Heart right ventricle (tissue), 16 donors: ENCODE measurements at places on chromosomes 7 and 10.

DNA sequence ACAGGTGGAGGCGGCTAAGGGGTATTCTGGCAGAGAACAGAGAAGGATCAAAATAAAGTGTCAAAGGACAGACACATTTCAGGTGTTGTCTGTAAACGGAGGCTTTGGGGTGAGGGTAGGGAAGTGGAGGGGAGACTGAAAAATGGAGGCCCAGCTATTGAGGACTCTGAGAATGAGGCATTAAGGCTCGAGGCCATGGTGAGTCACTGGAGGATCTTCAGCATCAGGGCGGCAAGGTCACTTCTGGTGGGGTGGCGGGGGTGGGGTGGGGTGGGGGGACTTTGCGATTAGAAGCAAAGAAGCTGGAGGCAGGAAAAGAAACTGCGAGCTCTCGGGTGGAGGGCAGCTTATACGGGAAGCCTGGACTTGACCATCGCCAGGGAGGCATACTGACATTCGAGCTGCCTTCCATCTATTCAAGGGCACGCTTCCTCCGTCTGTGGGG is 58.4 kb upstream of the PCGF5 start:
- no peak for DNase-seq

DNA sequence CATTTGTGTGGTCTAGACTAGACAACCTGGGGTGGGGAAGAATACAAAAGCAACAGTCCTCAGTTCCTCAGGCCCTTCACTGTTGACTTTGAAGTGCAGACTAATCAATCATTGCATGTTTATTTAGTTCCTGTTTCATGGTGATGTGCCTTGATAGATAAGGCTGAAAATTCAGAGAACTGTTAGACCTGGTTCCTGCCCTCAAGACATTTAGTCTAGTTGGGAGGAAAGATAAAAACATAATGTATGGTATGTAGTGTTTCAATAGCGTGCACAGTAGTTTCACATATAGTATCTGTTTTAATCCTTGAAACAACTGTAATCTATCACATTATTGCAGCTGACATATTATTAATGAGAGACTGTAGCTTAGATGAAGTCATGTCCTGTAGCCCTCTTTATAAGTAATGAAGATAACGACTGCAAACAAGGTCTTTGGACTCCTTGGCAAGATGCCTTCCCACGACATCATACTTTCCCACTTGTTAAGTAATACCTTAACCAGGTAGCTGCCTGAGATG is 124.0 kb downstream of the CELF2 start:
- no peak for DNase-seq

DNA sequence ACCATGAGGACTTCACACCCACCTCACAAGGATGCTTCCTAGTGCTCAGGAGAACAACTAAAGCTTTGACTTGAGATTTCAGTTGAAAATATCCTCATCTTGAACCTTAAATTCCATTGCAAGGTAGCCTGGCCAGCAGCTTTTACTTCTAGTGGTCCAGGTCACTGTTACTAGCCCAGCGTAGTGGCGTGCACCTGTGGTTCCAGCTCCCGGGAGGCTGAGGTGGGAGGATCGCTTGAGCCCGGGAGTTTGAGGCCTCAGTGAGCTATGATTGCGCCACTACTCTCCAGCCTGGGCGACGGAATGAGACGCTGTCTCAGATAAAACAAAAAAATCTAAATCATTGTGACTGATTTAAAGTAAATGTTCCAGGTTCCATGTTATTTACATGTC is 28.3 kb upstream of the PRKAR1B start:
- DNase-seq = no peak

GRCh38 chr10:5776881-5777197 is 36.4 kb downstream of the GDI2 start:
- no peak for DNase-seq

DNA sequence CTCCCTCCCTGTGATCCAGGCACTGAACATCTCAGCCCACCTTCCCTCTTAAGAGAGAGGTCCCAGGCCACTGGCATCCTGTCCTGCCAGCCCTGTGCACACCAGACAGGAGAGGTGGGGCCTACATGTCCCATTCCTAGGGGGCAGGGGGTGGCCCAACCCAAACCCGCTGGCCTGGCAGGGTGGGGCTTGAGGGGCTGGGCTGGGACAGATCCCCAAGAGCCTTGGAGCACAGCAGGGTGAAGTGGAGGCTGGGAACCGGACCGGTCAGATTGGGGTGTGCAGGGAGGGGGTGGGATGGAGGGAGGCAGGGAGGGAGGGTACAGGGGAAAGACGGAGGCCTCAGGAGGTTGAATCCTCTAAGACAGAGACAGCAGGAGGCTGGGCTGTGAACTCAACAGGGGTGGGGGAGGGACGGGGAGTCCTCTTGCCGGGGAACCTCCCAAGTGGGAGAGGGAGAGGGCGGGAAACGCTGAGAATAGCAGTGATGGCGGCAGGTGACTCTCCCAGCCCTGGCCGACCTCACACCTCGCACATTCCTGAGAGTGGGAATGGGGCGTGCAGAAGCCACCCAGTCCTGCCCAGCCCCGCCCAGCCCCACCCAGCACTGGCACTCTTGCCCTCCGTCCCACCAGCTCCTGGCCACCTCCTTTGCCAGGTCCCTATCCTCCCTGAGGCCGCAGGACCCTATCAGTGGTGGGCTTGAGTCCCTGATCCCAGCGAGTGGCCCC is 6.7 kb downstream of the TSC22D4 start:
- DNase-seq = no peak

GRCh38 chr7:102913826-102914225 is 1.0 kb downstream of the LRRC17 start:
- no peak for DNase-seq

GRCh38 chr7:122070062-122070461 is 74.0 kb downstream of the AASS start:
- DNase-seq = no peak

- no peak for DNase-seq
Measured at GRCh38 chr10:116190883-116191282, 82.1 kb downstream of the GFRA1 start.

DNA sequence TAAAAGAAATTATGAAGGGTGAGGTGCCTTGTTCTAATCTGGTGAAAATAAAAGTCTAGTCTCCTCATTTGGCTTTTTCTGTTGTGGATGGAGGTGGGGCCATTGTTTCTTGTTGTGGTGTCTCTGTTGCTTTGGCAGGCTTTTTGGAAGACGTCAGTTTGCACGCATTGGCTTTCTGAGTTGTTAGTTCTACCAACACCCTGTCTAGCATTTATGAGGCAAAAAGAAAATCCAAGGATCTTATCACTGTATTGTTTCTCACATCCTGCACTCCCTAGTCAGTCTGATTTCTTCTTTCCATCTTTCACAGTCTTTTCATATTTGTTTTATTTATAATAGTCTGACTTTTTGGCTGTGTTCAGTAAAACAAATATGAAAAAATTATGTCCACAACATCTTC is 898.3 kb downstream of the REEP3 start:
- DNase-seq = no peak

DNA sequence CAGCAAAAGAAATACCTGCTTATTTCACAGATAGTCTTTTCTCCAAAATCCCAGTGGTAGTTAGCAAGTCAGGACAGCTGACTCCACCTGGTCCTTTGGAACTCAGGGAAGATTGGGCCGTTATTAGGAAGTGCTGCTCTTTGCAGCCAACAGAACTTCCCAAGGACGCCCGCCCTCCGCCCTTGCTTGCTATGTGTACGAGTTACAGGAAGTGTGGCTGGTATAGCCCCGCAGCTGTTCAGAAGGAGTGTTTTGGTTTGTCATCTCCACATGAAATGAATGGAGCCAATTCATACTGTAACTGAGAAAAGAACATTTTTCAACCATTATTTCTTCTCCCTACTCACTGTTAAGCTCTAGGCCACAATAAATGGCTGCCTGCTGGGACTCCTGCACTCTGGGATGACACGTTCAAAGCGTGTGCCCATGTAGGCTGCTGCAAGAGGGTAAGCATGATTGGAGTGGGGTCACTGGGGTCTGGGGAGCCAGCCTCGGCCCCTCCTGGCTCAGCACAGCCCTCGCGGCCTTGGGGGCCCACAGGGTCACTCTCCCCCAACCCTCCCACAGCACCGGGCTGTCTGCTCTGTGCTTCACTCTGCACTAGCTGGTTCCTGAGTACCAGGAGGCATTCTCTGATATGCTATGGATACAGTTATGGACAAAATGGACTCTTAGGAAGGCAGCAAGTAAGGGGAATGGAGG is 244.0 kb downstream of the EBF3 start:
- DNase-seq = no peak

- DNase-seq = no peak
Measured at GRCh38 chr10:27717224-27717623, 28.4 kb downstream of the MKX start.
